NCI-H748 treated with DMSO at 0.1 percent for 48 hours (cell line): ENCODE measurements at places on chromosomes 2 and 18.

DNA sequence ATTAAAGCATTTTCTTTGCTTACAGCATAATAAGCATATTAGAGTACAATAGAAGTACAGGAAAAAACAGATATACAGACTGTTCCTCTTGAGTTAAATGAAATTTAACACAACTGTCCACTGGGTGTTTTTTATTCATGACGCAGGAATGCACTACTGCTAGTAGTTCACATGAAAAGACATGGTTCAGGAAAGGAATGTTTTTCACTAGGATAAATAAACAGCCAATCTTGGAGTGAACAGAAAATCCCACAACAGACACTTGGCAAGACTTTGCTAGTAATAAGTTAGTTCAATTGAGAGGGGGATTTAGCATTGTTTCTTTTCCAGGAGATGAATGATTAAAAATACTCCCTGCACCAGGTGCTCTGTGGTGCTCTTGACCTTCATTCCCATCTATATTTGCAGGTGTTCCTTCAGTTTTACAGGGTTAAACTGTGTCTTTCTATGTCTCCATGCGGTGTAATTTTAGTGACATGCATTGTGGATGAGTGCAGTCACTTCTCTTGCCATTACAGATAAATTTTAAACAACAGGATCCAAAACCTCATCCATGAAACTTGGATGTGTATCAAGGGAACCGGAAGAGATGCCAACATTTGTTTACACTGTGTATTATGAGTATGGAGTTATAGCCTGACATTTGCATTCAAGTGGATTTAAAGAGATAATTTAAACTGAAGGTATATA lies 796.6 kb downstream of the DSC3 start:
- DNase-seq = no peak

DNA sequence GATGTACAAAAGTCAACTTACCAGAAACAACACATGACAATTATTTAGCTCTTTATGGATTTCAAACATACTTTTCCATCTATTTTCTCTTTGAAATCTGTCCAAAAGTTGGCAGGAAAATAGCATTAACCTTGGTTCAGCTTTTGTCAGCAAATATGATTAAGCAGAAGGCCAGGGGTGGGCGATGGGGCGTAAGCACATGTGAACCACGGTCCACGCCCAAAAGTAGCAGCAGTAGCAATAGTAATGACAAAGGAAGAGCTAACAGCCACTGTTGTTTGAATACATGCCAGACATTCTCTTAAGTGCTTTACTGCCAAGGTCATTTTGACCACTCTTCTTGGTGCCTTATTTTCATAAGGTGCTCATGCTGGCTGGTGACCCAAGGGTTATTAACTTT lies 73.5 kb downstream of the ANTXR1 start:
- DNase-seq = no peak

GRCh38 chr18:43665105-43665788 lies 388.0 kb upstream of the SYT4 start:
- no peak for DNase-seq

DNA sequence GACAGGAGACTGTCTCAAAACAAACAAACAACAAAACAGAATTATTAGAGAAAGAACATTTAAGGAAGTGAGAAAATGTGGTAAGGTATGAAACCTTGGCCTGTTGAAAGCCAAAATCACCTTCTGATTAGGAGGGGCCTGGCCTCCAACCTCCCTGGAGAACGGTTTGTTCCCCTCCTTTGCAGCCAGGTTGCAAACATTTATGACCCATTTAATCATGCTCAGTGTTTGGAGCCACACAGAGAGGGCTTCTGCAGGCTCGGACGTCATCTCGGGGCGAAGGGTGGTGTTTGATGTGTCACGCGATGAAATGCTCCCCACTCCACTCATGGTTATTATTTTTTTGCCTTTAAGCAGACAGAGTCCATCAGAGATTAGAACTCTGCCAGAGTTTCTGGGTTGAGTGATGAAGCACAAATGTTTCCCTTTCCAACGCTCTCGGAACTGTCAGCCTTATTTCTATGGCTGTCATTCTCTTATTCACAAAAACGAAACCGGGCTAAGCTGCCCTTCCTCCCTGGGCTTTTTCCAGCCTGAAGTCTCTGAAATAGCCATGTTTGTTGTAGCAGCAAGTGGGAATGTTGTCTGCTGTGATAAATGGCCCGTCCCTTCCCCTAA lies 33.6 kb upstream of the ROCK2 start:
- no peak for DNase-seq

DNA sequence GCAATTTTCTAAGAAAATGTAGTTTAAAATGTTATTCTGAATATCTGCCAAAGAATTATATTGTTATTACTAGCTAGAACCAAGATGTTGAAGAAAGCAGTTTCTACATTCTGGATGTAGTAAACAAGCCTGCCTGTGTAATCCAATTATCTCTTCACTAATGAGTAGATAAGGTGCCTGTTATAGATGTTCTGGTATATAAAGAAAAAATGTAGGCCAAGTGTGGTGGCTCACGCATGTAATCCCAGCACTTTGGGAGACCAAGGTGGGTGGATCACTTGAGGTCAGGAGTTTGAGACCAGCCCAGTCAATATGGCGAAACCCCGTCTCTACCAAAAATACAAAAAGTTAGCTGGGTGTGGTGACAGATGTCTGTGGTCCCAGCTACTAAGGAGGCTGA lies 28.9 kb downstream of the CD302 start:
- DNase-seq = no peak

DNA sequence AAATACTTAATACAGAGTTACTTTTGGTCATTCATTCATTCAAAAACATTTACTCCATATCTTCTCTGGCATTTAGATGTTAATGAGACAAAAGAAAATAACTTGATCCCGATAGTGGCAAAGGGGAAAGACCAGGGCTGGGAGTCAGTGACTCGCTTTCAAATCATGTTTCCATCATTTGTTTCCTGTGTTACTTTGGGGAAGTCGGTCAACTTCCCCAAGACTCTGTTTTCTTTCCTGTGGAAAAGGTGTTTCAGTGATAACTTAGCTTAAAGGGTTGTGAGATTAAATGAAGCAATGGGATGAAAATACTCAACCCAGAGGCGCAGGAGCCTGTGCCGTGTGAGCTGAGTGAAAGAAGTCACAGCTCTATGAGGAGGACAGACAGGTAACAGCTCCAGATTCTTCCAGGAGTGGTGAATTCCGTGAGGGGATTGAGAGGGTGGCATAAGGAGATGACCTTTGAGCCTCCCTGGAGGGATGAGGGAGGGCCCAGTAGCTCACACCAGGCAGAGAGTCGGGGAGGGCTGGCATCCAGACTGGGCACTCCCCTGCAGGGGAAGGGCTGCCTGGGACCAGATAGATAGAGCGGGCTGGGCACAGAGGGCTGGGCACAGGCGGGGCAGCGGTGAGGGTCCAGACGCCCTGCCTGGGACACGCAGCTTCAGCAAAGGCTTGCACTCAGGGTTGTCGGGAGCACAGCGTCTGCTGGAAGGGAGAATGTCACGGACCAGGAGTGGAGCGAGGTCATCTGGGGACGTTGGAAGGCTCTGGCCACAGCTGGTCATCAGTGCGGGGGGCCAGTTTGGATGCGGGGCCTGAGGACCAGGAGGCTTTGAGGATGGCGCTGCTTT lies 70.1 kb downstream of the TSHZ1 start:
- DNase-seq = no peak

- DNase-seq = no peak
These were observed 181.3 kb downstream of the PID1 start for GRCh38 chr2:229089776-229090175.

- no peak for DNase-seq
These were observed 163.8 kb downstream of the SETBP1 start for GRCh38 chr18:44844486-44844885.
